ENCODE measurements at places on chromosomes 1 and 21. TPM values are rescaled to one million over a fixed set of nuclear protein-coding genes. Genes with fewer than 3 reads are reported as not detected.

Gene NOS1AP
- total RNA-seq: 0.94 TPM

Gene CATSPERE
- total RNA-seq: 1.1 TPM

GRCh38 chr1:173627269-173627668 is 7.9 kb upstream of the TEX50 start:
- H3K4me3 ChIP-seq: no peak overlapping the region
- no peak overlapping the region for H3K27ac ChIP-seq
- no peaks in the 10 kb centered on the region for H3K4me1 ChIP-seq
- no peaks in the 10 kb centered on the region for H3K36me3 ChIP-seq

DNA sequence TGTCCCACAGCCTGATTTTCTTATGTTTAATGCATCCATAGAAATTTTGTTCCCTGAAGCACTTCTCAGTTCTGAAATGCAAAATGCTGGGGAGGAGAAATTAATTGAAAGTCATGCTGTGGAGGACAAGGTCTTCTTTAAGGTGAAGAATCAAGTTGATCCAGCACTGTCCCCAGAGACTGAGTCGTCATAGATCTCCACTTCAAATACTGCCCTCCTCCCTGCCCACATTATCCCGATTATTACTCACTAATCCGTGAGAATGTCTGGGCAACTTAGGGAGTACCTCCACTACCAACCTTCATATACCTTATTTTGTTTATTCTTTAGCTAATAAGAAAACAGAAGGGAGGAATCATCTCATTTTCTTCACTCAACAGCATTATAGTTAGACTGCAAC is 70.0 kb upstream of the FMN2 start:
- no peaks in the 10 kb centered on the region for H3K36me3 ChIP-seq
- no peaks in the 10 kb centered on the region for H3K4me1 ChIP-seq
- no peak overlapping the region for H3K4me3 ChIP-seq
- no peaks in the 10 kb centered on the region for H3K27me3 ChIP-seq
- H3K27ac ChIP-seq: no peak overlapping the region

DNA sequence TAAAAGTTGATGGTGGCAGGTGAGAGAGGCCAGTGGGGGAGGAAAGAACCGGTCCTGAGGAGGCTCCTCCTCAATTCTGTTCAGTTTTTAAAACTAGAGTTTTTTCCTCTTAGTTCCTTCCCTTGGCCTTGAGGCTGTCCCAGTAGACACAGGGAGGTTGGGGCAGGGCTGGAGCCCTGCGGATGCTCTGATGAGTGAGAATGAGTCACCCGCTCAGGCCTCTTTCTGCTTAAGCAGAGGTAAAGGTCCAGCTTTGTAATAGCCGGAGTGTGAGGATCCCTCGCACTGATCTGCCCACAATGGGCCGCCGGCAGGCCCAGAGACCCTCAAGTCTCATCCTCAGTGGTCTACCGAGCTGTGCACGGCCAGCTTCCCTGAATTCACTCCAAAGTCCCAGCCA is 49.6 kb upstream of the IRF2BP2 start:
- H3K4me3 ChIP-seq: no peak overlapping the region
- DNase-seq: peak; percentile 72
- peaks cover 37% of the 10 kb centered on the region for H3K4me1 ChIP-seq
- peak overlapping the region; percentile 93 for H3K27ac ChIP-seq

DNA sequence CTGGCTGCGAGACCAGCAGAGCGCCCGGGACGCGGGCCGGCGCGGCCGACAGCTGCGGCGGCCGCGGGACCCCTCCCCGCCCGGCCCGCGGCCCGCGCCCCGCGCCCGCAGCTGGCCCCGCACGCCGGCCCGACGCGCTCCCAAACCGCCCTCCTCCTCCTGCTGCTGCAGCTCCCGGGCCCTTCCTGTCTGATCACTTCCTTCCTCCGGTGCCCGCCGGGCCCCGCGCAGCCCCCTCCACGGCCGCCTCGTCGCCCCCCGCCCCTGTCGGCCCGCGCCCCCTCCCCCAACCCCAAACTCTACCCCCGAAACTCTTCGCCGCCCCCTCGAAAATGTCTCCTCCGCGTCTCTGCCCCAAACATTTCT is 594 bp downstream of the LUZP1 start:
- no peaks in the 10 kb centered on the region for H3K27me3 ChIP-seq
- peaks cover 28% of the 10 kb centered on the region for H3K4me1 ChIP-seq
- DNase-seq: no peak
- H3K27ac ChIP-seq: peak overlapping the region; percentile 96

Gene TXLNA
- total RNA-seq: 65.8 TPM

DNA sequence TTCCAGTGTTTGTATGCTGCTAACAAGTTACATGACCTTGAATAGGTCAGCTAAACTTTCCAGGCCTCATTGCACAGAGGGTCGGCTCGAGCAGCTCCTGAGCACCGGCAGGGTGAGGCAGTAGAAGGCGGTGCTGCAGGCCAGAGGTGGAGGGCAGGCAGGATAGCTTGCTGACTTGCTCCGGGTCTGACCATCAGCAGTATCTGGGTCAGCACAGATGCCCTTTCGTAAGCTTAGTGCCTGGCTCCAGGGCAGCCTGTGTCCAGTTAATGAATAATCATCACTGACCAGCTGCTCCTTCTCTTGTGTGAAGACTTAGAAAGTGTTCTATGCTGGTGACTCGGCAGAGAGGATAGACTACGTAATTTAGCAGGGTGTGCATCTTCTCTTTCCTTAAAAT is 6.9 kb downstream of the MAPKAPK2 start:
- H3K4me3 ChIP-seq: no peak overlapping the region
- no peak overlapping the region for H3K27ac ChIP-seq
- H3K4me1 ChIP-seq: peaks cover 53% of the 10 kb centered on the region

DNA sequence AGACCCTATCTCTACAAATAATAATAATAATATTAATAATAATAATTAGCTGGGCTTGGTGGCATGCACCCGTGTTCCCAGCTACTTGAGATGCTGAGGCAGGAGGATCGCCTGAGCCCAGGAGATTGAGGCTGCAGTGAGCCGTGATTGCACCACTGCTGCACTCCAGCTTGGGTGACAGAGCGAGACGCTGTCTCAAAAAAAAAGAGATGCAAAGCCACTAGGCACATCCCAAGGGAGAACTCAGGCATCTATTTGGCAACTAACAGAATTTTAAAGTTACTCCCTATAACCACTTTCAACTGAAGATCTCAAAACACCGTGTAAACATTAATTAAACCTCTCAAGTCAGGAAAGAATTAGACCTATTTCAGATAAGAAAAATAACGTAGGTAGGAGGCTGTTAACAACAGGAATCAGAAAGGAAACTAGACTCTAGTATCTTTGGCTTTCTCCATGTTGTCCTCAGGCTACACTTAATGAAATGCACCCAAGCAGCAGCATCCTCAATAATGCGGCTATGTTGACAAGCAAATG is 3.7 kb downstream of the RNF19B start:
- H3K27ac ChIP-seq: no peak overlapping the region
- H3K4me3 ChIP-seq: no peak overlapping the region
- no peaks in the 10 kb centered on the region for H3K36me3 ChIP-seq
- peaks cover 13% of the 10 kb centered on the region for H3K4me1 ChIP-seq

- no peaks in the 10 kb centered on the region for H3K27me3 ChIP-seq
- H3K4me1 ChIP-seq: no peaks in the 10 kb centered on the region
- peaks cover 53% of the 10 kb centered on the region for H3K36me3 ChIP-seq
- no peak for DNase-seq
- H3K27ac ChIP-seq: no peak overlapping the region
Observed at GRCh38 chr21:45280178-45280821, 7.4 kb downstream of the POFUT2 start.

Gene CFAP107
- total RNA-seq: not detected

- H3K4me3 ChIP-seq: no peak overlapping the region
- no peaks in the 10 kb centered on the region for H3K36me3 ChIP-seq
- H3K27me3 ChIP-seq: peaks cover 6% of the 10 kb centered on the region
- no peak overlapping the region for H3K27ac ChIP-seq
- no peaks in the 10 kb centered on the region for H3K4me1 ChIP-seq
Observed at GRCh38 chr1:200107004-200107470, 79.5 kb downstream of the NR5A2 start.

Gene HAPLN2
- total RNA-seq: not detected

DNA sequence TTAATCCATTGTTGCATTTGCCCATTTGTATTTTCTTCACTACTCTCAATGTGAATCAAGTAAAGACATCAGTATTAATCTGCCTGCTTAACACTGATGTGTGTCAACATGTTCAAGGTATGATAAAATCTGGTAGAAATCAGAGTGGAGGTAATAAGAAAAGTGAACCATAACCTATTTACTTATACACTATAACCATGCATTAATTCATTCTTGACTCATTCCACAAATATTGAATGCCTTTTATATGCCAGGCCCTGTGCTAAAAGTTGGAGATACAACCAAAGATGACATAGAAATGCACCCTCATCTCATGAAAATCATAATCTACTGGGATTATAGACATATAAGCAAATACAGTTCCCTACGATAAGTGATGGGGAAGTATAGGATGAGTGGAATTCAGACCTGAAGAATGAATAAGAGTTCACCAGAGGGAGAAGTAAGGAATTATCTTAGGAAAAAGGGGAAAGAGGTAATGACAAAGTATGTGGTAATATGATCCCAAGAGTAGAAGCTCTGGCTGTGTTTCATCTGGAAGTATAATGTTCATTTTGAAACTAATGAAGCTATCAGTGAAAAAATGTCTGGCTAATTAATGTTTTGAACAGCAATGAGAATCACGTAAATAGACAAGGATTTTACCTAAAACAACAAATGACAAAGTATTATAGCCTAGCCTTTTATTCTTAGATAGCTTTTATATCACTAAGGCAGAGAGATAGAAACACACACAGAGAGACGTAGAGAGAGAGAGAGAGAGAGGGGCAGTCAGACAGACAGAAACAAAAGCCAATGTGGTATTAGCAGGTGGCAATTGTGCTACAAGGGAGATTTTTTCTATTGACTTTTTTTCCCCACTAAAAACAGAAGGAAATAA is 7.0 kb upstream of the RWDD3 start:
- no peaks in the 10 kb centered on the region for H3K27me3 ChIP-seq
- H3K36me3 ChIP-seq: no peaks in the 10 kb centered on the region
- no peak overlapping the region for H3K27ac ChIP-seq
- no peaks in the 10 kb centered on the region for H3K4me1 ChIP-seq

DNA sequence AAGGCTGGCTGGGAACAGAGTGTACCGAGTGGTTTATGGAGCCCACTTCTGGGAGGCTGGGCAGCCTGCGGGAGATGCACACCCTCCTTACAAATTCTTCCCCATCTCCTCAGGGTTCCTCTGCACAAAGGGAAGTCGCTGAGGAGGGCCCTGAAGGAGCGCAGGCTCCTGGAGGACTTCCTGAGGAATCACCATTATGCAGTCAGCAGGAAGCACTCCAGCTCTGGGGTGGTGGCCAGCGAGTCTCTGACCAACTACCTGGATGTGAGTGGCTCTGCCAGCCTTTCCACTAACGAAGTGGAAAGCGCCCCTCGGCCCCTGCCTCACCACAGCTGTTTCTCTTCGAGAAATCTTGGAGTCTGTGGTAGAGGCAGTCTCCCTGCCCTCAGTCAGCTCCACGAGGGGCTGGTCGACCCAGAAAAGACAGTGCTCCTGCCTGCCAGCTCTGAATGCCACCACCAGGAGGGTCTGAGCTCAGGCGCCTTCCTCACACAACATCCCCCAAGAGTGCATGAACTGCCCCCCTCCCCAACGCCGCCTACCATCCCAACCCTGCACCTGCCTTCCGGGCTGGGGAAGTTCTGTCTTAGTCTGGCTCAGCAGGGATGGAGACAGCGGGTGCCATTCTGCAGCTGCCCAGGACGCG is 31.8 kb downstream of the PROK1 start:
- no peaks in the 10 kb centered on the region for H3K36me3 ChIP-seq
- no peak for DNase-seq
- H3K4me3 ChIP-seq: no peak overlapping the region
- H3K27me3 ChIP-seq: peaks cover 16% of the 10 kb centered on the region
- H3K4me1 ChIP-seq: no peaks in the 10 kb centered on the region

DNA sequence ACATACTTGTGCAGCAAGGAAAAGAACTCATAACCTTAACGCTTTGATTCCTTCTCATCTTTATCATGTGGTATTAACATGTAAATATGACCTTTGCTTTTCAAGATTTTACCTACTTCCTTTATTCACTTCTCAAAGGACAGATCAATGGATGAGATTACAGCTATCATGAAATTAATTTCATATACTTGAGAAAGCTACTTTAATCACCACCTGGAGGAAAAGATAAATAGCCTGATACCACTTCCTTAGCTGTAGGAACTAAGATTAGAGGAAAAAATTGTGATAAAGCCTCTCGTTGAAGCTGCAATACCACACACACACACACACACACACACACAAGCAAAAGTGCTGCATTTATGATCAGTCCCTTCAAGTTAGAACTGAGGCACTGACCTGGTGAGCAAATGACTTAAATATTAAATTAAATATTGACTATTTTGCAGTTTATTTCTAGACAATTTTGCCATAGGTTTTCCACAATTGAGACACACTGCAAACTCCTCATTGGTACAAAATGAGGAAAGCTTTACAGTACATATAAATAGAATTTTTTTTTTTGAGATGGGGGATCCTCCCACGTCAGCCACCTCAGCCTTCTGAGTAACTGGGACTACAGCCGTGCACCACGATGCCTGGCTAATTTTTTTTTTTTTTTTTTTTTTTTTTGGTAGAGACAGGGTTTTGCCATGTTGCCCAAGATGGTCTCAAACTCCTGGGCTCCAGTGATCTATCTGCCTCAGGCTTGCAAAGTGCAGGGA is 27.2 kb upstream of the DMRTB1 start:
- H3K4me1 ChIP-seq: no peaks in the 10 kb centered on the region
- H3K27me3 ChIP-seq: peaks cover 12% of the 10 kb centered on the region
- DNase-seq: no peak
- no peak overlapping the region for H3K27ac ChIP-seq
- H3K4me3 ChIP-seq: no peak overlapping the region
- H3K36me3 ChIP-seq: no peaks in the 10 kb centered on the region

GRCh38 chr1:205224736-205225135 is 3.0 kb upstream of the TMCC2 start:
- peaks cover 7% of the 10 kb centered on the region for H3K27me3 ChIP-seq
- no peak overlapping the region for H3K4me3 ChIP-seq
- no peaks in the 10 kb centered on the region for H3K36me3 ChIP-seq
- no peak overlapping the region for H3K27ac ChIP-seq

GRCh38 chr1:198638894-198639635 is at the start of gene PTPRC:
Gene PTPRC (plus strand): TSS chr1:198639040. CDS start chr1:198639269, 229 bp downstream.
- H3K36me3 ChIP-seq: no peaks in the 10 kb centered on the region
- H3K4me1 ChIP-seq: no peaks in the 10 kb centered on the region
- no peak for DNase-seq
- H3K27ac ChIP-seq: no peak within 1 kb of the TSS
- H3K27me3 ChIP-seq: no peaks in the 10 kb centered on the region
- H3K4me3 ChIP-seq: no peak within 1 kb of the TSS

Gene KRTAP13-2
- not detected for total RNA-seq

Gene KCNE2
- total RNA-seq: 0.27 TPM

DNA sequence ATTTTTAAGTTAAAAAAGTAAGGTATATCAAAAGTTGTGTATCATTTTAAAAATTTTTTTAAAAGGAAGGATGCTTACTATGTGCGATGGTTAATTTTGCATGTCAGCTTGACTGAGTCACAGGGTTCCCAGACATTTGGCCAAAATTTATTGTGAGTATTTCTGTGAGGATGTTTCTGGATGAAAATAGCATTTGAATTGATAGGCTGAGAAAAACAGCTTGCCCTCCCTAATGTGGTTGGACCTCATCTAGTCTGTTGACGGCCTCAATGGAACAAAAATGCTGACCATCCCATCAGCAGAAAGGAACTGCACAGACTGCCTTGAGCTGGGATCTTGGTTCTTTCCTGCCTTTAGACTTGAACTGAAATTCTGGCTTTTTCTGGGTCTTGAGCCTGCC is 724.5 kb downstream of the NCAM2 start:
- no peaks in the 10 kb centered on the region for H3K4me1 ChIP-seq
- H3K27ac ChIP-seq: no peak overlapping the region
- H3K4me3 ChIP-seq: no peak overlapping the region
